Dermis microvascular lymphatic vessel endothelial cell (primary cell): ENCODE measurements at places on chromosomes 12 and 14. TPM values are rescaled to one million over a fixed set of nuclear protein-coding genes. Genes with fewer than 3 reads are reported as not detected.

The RNU7-1 gene
- not detected in 2 replicates for total RNA-seq

The KLRC4 gene
- not detected in 2 replicates for total RNA-seq

The LBHD2 gene
- not detected in 2 replicates for total RNA-seq

The CMA1 gene
- not detected in 2 replicates for total RNA-seq

The ARG2 gene
- 29.2 and 39.7 TPM in 2 replicates for total RNA-seq

The JAG2 gene
- total RNA-seq, result 37.5 and 45.5 TPM in 2 replicates

The CLEC4E gene
- not detected in 2 replicates for total RNA-seq

The DLGAP5 gene
- total RNA-seq, result 8.7 and 33.6 TPM in 2 replicates

The APOLD1 gene
- total RNA-seq, result 38.9 and 41.6 TPM in 2 replicates

The LGMN gene
- 52.6 and 209 TPM in 2 replicates for total RNA-seq

The TTC5 gene
- total RNA-seq, result 14.4 and 15.8 TPM in 2 replicates

The KRT82 gene
- not detected in 2 replicates for total RNA-seq

The ACADS gene
- total RNA-seq, result 27.7 and 36.2 TPM in 2 replicates

The NFATC4 gene
- total RNA-seq, result 0.76 and 1.0 TPM in 2 replicates

The RPS6KA5 gene
- total RNA-seq, result 1.2 and 2.8 TPM in 2 replicates
